ENCODE measurements at places on chromosomes 2 and 18.

DNA sequence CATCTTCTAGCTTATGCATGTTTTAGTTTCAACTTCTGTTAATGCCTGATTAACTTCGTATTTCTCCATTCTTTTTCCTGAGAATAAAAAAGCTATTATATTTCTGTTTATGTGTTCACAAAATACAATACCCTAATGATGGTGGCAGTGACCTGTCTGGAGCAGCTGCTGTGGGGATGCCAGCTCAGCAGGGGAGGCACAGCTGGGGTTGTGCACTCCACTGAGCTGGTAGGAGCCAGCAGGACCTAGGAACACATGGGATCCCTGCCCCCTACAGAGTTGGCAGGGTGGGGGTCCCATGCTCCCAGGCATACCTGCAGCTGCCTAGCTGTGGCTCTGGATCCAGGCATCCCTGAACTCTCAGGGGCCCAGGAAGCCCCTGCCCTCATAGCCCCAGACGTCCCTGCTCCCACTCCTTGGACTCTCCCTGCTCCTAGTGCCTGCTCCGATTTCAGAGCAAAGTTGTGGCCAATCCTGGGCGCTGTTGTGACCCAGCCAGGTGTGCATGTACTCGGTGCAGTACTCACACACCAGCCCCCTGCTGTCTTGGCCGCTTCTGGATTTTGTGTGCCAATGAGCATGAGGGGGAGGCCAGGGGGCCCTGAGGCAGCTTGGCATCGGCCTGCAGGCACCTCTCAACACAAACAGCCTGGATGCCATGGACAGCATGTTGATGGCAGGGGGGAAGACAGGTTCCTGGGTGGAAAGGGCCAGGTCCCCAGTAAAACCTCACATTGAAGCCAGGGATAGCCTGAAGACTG is 546.0 kb downstream of the ZNF804A start:
- no peak for DNase-seq

GRCh38 chr2:218030409-218031195 is 27.8 kb upstream of the TNS1 start:
- DNase-seq: no peak

DNA sequence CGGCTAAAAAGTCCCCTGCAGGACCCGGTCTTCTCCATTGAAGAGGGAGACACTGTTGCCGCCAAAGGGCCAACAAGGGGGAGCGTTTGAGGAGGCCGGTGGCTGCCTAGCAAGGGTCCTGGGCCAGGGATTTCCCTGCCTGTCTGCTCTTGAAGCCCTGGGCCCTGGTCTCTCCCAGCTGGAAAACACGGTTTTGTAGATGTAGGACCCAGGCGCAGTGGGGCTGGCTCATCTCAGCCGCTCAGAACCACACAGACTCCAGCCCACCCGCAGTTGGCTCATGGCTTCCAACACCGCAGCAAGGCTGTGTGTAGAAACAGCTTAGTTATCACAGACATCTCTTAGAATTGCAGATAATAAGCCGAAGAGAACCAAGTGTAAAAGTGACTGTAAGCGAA is 57.1 kb upstream of the TWIST2 start:
- DNase-seq: no peak

GRCh38 chr18:52451256-52451655 is 111.3 kb downstream of the DCC start:
- no peak for DNase-seq

GRCh38 chr2:78353168-78353567 is 672.3 kb upstream of the REG3G start:
- no peak for DNase-seq

GRCh38 chr2:127650785-127651380 is 4.9 kb downstream of the GPR17 start:
- no peak for DNase-seq

All from breast epithelium (tissue), 4 donors.